ENCODE measurements at places on chromosomes 4 and X.

- no peak for DNase-seq
Observed at GRCh38 chr4:41080976-41081375, 133.4 kb downstream of the APBB2 start.

- no peak for DNase-seq
Observed at GRCh38 chrX:63993936-63994335, 208.9 kb upstream of the ARHGEF9 start.

- no peak for DNase-seq
Observed at GRCh38 chrX:850471-850916, 219.9 kb downstream of the SHOX start.

GRCh38 chr4:181307824-181308223 is 935.4 kb upstream of the TENM3 start:
- DNase-seq: no peak

- no peak for DNase-seq
Observed at GRCh38 chr4:42398171-42398870, 1.0 kb downstream of the SHISA3 start.

GRCh38 chrX:137646472-137646871 is 80.5 kb downstream of the ZIC3 start:
- DNase-seq: no peak

DNA sequence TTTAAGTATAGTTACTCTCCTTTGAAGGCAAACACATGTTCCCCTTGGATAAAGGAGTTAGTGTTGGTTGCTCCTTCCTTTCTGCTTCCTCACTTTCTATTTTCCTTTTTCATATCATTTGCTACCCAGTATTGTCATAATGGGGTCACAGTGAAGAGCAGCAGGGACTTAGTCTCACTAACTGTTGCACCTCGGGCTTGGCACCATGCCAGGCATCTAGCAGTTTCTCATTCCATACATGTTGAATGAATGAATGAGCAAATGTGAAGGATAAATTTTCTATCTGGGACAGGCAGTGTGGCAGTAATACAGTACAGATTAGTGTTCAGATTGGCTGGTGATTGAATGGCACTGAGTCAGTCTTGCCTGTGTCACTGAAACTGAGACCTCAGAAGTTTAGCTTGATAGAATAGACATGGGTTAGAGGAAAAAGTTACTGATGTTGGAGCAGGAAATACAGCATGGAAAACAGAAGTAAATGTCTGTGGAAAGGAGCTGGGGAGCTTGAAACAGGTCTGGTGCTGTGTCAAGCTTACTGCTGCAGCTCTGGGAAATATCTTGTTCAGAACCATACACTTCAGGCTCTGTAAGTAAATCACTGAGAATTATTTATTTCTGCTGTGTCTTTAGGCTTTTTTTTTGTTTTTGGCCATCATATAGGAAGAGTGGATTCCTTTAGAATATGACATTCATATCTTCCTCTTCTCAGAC is 55.8 kb upstream of the PITX2 start:
- no peak for DNase-seq

DNA sequence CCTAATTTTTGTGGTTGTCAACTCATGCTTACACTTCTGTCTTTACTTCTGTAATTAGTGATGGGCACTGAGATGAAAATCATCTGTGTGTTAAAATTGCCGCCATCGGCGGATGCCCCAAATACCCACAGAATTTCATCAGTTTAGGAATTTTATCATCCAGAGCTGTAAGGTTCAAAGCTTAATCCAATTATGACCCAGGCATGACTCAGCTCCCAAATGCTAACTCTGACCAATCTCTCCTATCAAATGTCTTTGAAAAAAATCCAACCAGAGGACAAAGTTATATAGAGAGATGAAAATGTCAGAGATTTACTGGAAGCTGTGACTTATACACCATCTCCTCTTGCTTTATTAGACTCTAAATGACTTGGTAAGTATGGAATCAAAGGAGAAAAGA is 1048.7 kb upstream of the PRKX start:
- no peak for DNase-seq

DNA sequence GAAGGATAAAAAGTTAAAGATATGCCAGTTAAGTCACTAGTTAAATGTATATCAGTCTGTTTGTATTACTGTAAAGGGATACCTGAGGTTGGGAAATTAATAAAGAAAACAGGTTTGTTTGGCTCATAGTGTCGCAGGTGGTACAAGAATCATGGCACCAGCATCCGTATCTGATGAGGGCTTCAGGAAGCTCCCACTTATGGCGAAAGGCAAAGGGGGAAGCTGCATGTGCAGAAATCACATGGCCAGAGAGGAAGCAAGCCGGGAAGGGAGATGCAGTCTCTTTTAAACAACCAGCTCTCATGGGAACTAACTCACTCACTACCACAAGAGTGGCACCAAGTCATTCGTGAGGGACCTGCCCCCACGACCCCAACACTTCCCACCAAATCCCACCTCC is 91.9 kb upstream of the SH3RF1 start:
- DNase-seq: no peak

GRCh38 chr4:15327311-15328298 is 100.2 kb upstream of the C1QTNF7 start:
- DNase-seq: no peak

- DNase-seq: no peak
Observed at GRCh38 chr4:151905197-151905596, 144.4 kb upstream of the GATB start.

DNA sequence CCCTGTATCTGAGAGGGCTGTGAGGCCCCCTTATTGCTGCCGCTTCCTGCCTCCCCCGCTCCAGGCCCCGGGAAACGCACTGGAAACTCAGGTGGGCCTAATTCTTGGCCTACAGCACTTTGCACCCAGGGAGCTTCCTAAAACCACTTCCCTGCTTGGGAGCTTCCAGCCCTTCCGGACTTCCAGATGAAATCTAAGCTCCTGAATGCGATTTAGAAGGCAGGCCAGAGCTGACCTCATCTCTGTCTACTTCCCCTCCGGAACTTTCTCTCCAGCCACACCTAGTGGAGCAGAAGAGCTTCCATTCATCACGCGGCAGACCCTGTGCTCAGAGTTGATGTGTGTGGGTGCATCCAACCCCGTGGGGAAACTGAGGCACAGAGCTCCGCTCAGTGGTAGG is 84.2 kb downstream of the SORCS2 start:
- DNase-seq: no peak

DNA sequence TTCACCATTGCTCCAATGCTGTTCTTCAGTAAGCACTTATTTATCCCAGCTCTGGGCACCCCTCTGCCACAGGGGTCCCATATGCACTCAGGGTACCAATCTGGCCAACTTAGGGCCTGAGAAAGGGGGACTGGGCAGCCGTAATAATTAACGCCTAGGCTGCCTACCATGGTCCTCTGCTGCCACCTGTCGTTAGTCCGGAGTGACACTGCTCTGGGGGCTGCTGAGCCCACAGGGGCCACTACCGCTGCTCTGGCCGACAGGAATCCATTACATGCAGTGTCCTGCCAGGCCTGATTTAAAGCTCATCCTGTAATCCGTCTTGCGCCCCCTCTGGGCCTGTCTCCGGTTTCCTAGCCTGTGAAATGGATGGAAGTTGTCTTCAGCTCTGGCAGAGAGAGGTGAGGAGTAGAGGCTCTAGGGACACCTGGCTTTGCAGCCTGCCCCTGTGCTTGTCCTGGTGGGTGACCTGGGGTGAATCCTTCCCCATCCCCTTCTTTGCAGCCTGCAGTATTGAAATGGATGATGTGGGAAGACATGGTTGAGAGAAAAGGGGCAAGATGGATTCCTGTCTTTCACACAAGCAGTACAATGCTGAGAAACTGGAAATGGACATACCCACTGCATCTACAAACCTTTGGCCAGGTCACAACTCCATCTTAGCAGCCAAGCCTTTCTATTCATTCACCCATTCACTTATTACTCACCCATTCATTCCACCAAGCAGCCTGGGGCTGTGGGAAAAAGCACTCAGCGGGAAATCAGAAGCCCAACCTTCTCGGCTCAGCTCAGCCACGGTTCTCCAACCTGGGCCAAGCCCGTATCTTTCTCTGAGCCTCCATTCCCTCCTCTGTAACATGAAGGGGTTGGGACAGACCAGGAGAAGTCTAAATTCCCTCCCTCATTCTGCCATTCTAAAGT is 116.3 kb upstream of the NALF2 start:
- DNase-seq: no peak

DNA sequence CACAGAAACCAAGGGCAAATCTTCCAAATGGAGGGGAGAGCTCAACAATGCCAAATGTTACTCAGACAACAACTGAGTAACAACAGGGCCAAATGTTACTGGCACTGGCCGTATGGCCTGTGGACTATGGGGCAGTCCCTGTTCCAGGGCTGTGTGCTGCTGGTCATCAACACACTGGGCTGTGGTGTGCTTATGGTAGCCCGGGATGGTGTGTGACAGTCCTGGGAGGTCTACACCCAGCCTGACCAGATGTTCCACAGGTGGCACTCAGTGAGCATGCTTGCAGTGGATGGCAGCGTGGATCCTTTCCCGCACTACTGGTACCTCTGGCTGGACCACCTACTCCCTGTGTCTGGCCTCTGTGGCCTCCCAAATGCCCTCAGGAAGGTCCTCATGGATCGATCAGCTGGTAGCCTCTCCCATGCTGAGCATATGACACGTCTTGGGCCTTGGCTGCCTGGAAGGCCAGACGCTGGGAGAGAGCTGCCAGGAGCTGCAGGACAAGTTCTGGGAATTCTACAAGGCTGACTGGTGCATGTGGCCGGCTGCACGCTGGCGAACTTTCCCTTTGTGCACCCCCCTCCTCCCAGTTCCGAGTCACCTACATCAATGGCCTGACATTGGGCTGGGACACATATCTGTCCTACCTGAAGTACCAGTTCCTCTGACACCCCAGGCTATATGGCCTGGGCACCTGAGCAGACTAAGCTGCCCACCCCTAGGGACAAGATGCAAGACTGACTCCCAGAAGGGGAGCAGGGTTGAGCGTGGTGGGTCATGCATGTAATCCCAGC is 59.7 kb upstream of the IQSEC2 start:
- DNase-seq: no peak

DNA sequence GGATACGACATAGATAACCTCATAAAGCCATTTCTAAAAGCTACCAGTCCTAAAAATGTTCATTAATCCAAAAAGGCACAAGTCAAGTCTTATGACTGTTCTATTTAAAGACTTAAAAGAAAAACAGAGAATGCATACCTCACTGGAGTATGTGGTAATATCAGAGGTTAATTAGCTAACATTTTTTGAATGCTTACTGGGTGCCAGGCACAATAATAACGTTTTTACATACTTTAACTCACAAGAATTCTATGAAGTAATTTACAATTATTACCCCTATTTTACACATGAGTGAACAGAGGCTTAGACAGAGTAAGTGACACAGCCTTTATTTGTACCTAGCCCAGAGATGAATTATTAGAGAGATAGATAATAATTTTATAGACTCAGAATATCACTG is 207.5 kb downstream of the PDGFC start:
- DNase-seq: no peak

DNA sequence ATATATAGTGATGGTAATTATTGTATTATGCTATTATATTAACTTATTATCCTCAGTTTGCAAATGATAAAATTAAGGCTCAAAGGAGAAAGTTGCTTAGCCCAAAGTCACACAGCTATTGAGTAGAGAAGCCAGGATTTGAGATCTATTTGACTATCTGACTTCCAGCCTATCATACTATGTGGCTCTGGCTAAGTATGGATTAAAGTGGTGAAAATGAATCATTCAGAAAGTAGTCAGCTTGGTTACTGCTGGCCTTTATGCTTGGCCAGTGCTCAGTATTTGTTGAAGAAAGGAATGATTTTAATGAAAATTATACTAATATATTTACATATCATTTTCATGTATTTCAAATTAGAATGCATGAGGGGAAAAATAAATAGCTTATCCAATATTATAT is 219.8 kb downstream of the SHROOM3 start:
- no peak for DNase-seq

- no peak for DNase-seq
Observed at GRCh38 chr4:158599150-158599549, 72.5 kb downstream of the C4orf46 start.

GRCh38 chrX:19627533-19627932 is 112.2 kb upstream of the MAP3K15 start:
- peak; percentile 36 for DNase-seq

DNA sequence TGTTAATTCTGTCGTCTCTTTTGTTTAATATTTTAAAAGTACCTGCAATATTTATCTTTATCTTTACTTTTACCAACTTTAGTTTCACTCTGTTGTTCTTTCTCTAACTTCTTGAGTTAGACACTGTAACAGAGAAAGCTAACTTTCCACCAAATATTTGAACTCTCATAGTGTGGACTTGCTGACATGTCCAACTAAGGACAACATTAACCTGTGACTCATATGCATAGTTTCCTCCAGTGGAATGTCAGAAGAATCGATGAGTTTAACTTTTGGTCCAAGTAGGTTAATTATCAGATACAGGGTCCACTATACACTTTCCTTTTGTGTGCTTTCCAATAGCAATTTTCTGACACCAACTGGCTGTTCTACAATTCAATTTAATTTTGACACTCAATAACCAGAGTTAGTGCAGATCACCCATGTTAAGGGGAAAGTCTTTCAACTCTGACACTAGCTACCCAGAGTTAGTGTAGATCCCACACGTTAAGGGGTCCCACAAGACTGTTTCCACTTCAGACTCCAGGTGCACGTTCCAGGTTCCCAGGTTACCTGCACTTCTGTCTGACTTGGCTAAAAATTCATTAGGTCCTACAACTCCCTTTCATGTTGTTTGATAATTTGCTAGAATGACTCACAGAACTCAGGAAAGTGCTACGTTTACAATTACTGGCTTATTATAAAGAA is 559.0 kb upstream of the AMOT start:
- no peak for DNase-seq

GRCh38 chr4:99264927-99265326 is 25.9 kb downstream of the ADH1A start:
- no peak for DNase-seq
